ENCODE measurements at places on chromosomes 1 and 21. TPM values are rescaled to one million over a fixed set of nuclear protein-coding genes. Genes with fewer than 3 reads are reported as not detected.

GRCh38 chr1:89995598-89996449 is 914 bp downstream of the ZNF326 start:
- H3K27ac ChIP-seq, result peak overlapping the region; percentile 95
- H3K27me3 ChIP-seq, result no peaks in the 10 kb centered on the region
- peaks cover 12% of the 10 kb centered on the region for H3K4me1 ChIP-seq
- peaks cover 19% of the 10 kb centered on the region for H3K36me3 ChIP-seq
- DNase-seq, result no peak

GRCh38 chr21:27423038-27423437 is 456.1 kb upstream of the ADAMTS5 start:
- no peaks in the 10 kb centered on the region for H3K36me3 ChIP-seq
- H3K4me3 ChIP-seq, result no peak overlapping the region
- peaks cover 3% of the 10 kb centered on the region for H3K4me1 ChIP-seq
- H3K27ac ChIP-seq, result no peak overlapping the region

- H3K36me3 ChIP-seq, result no peaks in the 10 kb centered on the region
- no peak for DNase-seq
These were observed 3.9 kb downstream of the PLA2G2D start for GRCh38 chr1:20115479-20115878.

DNA sequence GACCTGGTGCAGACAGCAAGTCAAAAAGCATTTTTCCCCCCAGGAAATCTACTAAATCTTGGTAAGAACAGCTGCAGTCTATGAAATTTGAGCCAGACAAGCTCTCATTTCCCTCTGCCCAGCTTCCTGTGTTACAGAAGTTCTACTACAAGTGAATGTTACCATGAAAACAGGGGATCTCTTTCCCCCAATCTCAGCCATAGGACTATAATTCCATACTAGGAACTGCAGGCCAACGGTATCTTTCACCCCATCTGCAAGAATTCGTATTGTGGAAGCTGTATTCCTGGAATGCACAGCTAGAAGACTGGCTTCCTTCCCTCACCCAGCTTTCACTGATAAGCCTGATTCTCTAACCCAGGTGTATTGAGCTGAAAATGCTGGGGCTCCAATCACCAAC is 1655.4 kb downstream of the BRINP3 start:
- no peak for DNase-seq
- peak overlapping the region; percentile 80 for H3K27ac ChIP-seq
- no peaks in the 10 kb centered on the region for H3K27me3 ChIP-seq
- H3K4me1 ChIP-seq, result peaks cover 22% of the 10 kb centered on the region
- no peak overlapping the region for H3K4me3 ChIP-seq

GRCh38 chr1:175193527-175193910 is 943 bp upstream of the KIAA0040 start:
- H3K36me3 ChIP-seq, result no peaks in the 10 kb centered on the region
- no peak overlapping the region for H3K27ac ChIP-seq
- H3K4me3 ChIP-seq, result no peak overlapping the region

GRCh38 chr1:110888049-110888448 is 15.1 kb downstream of the CD53 start:
- H3K4me3 ChIP-seq, result no peak overlapping the region
- no peaks in the 10 kb centered on the region for H3K36me3 ChIP-seq
- no peaks in the 10 kb centered on the region for H3K27me3 ChIP-seq
- H3K4me1 ChIP-seq, result no peaks in the 10 kb centered on the region

GRCh38 chr1:155463865-155464650 is 98.5 kb downstream of the ASH1L start:
- H3K36me3 ChIP-seq, result peaks cover 26% of the 10 kb centered on the region
- no peak for DNase-seq
- peaks cover 33% of the 10 kb centered on the region for H3K4me1 ChIP-seq
- no peaks in the 10 kb centered on the region for H3K27me3 ChIP-seq

DNA sequence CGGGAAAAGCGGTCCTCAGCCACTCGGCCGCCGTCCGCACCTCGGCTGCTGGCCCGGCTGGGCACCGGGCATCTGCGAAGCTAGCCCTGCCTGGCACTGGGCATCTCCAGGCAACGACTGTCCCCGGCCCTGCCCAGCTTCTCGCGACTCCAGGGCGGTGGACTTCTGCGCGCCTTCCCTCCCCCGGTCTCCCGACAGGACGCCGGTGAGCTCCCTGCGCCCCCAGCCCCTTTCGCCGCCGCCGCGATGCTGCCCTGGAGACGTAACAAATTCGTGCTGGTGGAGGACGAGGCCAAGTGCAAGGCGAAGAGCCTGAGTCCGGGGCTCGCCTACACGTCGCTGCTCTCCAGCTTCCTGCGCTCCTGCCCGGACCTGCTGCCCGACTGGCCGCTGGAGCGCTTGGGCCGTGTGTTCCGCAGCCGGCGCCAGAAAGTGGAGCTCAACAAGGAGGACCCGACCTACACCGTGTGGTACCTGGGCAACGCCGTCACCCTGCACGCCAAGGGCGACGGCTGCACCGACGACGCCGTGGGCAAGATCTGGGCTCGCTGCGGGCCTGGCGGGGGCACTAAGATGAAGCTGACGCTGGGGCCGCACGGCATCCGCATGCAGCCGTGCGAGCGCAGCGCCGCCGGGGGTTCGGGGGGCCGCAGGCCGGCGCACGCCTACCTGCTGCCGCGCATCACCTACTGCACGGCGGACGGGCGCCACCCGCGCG is 514 bp downstream of the FAM43B start:
- no peak overlapping the region for H3K27ac ChIP-seq
- H3K4me1 ChIP-seq, result peaks cover 17% of the 10 kb centered on the region
- H3K27me3 ChIP-seq, result peaks cover 58% of the 10 kb centered on the region
- DNase-seq, result peak; percentile 71

- peaks cover 39% of the 10 kb centered on the region for H3K4me1 ChIP-seq
- DNase-seq, result no peak
- H3K27me3 ChIP-seq, result no peaks in the 10 kb centered on the region
- H3K27ac ChIP-seq, result no peak overlapping the region
- H3K36me3 ChIP-seq, result peaks cover 7% of the 10 kb centered on the region
These were observed 62.8 kb downstream of the PLXNA2 start for GRCh38 chr1:208181364-208181763.

GRCh38 chr1:221712776-221713431 is 29.0 kb downstream of the DUSP10 start:
- H3K27me3 ChIP-seq, result no peaks in the 10 kb centered on the region
- peaks cover 32% of the 10 kb centered on the region for H3K4me1 ChIP-seq
- no peak overlapping the region for H3K27ac ChIP-seq
- no peak overlapping the region for H3K4me3 ChIP-seq
- DNase-seq, result no peak

DNA sequence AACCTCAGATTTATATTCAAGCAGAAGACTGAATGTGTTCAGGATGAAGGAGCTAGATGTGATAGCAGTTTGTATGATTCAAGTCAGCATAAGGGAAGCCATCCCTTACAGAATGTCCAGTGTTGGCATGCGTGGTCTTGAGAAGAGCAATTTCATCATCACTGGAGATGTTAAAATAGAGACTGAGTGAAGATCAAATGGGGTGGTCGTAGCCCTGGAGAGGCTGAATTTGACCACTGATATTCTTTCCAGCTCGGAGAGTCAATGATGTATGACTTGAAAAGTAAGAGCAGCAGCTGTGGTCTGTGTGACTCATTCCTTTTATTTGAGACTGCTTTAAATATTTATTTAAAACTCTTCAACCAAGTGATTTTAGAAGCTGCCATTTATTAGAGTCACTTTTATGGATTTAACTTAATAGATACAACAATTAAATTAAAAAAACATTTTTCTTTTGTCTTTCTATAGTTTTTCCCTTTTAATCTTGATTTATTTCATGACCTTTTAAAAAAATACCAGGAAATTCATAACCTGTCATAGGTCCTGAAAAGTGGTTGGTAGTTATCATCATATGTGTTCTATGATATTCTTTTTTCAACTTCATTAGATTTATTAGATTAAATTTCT is 15.5 kb downstream of the FMN2 start:
- H3K4me3 ChIP-seq, result no peak overlapping the region
- H3K27me3 ChIP-seq, result no peaks in the 10 kb centered on the region
- H3K27ac ChIP-seq, result peak overlapping the region; percentile 37
- DNase-seq, result no peak
- no peaks in the 10 kb centered on the region for H3K4me1 ChIP-seq

DNA sequence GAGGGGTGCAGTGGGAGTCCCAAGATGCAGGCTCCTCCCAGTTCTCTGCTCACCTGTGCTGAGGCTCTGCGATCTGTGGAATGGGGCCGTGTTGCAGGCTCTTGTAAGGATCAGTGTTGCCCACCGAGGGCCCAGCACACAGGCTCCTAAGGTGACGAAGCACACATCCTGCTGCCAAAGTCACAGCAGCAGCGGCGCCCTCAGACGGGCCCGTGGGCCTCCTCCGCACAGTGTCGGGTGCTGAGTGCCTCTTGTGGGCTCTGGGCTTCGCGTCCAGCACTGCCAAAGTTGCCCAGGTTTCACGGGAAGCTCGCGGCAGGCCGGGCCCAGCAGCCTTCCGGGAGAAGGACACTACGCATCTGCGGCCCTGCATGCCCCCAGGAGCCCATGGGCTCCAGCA is 72.1 kb upstream of the ABCG1 start:
- H3K36me3 ChIP-seq, result no peaks in the 10 kb centered on the region
- no peak overlapping the region for H3K27ac ChIP-seq
- DNase-seq, result no peak
- no peaks in the 10 kb centered on the region for H3K4me1 ChIP-seq

- no peaks in the 10 kb centered on the region for H3K36me3 ChIP-seq
- H3K4me3 ChIP-seq, result no peak overlapping the region
- DNase-seq, result peak; percentile 34
- H3K27ac ChIP-seq, result no peak overlapping the region
- no peaks in the 10 kb centered on the region for H3K27me3 ChIP-seq
- no peaks in the 10 kb centered on the region for H3K4me1 ChIP-seq
These were observed 23.2 kb downstream of the HAX1 start for GRCh38 chr1:154295408-154296235.

Gene PRDX6
- 270 TPM for polyA plus RNA-seq

Gene CRP
- not detected for polyA plus RNA-seq
